ENCODE measurements at places on chromosomes 1 and 21. TPM values are rescaled to one million over a fixed set of nuclear protein-coding genes. Genes with fewer than 3 reads are reported as not detected.

The BCAR3 gene
- 23.7 TPM for total RNA-seq

DNA sequence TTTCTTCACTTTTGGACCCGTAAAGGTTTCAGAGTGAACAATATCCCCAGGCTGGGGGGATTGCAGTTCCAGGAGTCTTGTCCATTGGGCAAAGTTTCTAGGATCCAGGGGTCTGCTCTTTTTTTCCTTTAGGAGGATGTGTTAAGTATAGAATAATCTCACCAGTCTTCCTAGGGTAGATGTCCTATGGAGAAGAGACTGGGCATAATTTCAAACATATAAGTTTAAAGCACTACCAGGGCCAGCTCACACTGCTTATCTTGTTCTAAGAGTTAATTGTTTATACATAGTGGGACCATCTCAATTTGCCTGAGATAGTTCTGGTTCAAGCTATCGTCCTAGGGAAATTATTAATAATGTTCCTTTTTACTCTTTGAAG, 1.2 kb downstream of the CHI3L2 start:
- no peak for DNase-seq

DNA sequence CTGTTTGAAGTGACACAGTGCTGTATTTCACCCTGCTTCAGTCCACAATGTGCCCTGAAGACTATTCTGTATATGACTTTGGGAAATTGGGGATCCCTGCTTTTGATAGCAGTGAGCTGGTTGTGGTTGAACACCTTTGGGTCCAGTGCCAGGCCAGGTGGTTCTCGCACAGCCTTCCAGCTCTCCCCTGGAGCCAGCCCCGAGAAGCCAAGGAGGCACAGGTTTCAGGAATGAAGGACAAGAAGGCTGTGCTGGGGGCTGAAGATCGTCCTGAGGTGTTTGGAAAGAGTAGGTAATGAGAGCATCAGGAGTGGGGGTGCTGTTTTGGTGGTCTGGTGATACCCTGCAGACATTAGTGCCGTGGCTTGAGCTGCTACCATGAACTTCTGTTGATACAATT, 131.4 kb upstream of the COL6A1 start:
- DNase-seq = no peak

The LCE1F gene
- not detected for total RNA-seq

The AMY1B gene
- not detected for total RNA-seq

The IL19 gene
- not detected for total RNA-seq

DNA sequence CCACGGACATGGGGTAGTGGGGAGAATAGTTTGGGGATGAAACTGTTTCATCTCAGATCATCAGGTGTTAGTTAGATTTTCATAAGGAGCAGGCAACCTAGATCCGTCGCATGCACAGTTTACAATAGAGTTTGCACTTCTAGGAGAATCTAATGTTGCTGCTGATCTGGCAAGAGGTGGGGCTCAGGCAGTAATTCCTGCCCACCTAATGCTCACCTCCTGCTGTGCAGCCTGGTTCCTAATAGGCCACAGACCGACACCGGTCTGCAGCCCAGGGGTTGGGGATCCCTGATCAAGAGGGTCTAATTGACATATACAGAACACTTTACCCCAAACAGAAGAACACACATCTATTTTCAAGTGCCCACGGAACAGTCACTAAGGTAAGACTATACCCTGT, 275.1 kb downstream of the PTPRU start:
- DNase-seq = no peak

- no peak for DNase-seq
These were observed 54.9 kb upstream of the ZNF678 start for GRCh38 chr1:227508431-227508830.

All from psoas muscle (tissue), 8 donors.